Psoas muscle (tissue), 8 donors: ENCODE measurements at places on chromosomes 6 and 20.

- peak; percentile 81 for DNase-seq
Observed at GRCh38 chr20:62875419-62876361, 14.1 kb upstream of the TCFL5 start.

- no peak for DNase-seq
Observed at GRCh38 chr6:138194287-138194686, 24.0 kb downstream of the PBOV1 start.

DNA sequence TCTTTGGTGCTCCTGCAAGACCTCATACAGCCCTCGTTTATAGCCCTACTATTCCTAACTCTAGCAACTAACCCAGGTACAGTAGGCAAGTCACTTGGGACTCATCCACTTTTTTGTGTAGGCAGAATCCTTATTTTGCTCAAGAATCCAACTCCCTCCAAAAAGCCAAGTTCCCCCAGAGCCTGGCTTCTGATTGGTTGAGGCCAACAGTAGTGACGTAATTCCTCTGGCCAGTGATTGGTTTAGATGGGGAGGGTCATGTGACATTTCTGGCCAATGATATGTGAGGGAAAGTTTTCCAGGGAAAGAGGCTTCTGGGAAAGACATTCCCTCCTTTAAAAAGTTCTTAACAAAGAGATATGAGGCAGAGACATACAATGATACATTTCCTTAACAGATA is 32.1 kb downstream of the KIAA1755 start:
- DNase-seq, result no peak

GRCh38 chr6:158312672-158313397 is 570 bp downstream of the TULP4 start:
- no peak for DNase-seq

GRCh38 chr6:144588697-144589325 is 303.7 kb downstream of the UTRN start:
- DNase-seq, result no peak

GRCh38 chr20:19725814-19726525 is 32.1 kb upstream of the RIN2 start:
- DNase-seq, result no peak

DNA sequence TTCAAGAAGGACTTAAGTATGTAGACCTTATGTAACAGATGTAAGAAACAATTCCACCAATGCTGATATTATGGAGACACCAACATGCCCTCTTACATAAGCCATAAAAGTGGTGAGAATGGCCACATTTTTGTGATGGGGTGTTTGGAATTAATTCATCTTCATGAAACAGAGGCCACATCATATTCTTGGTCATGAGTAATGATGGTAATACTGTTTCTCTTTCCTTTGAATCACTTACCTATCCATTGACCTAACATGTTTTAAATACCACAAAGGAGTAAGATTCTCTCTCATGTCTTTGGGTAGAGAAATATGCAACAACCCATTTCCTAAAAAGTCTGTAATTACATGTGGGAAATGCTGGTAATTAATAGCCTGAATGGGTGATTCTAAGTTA is 545.4 kb upstream of the FLRT3 start:
- no peak for DNase-seq

DNA sequence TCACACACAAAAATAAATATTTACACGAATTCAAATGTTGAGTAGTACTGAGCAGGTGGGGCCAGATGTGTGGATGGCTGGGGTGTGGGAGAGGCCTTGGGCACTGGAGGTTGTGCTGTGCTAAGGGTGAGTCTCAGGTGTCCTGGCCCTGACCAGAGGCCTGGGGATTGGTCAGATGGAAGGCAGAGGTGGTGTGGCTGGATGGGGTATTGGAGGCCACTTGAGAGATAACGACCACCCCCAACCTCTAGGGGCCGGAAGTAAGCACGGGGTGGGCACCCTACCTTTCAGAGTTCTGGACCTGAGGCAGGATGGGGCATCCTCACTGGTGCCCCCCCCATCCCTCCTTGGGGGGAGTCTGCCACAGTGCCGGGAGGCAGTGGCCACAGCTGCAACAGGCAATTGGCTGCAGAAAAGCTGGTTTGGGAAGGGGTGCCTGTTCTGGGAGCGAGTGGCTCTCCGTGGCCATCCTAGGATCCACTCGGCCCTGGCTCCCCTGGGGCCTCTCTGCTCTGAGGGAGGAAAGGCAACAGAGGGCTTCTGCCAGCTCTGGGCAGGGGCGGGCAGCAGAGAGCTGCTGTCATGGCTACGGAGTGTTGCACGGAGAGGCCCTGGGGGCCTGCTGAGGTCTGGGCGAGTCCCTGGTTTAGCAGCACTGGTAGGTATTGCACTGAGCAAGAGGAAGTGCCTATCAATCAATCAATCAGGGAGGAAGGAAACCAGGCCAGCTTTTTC is 87.6 kb downstream of the ASXL1 start:
- no peak for DNase-seq

- no peak for DNase-seq
Observed at GRCh38 chr6:20235041-20235440, 22.8 kb upstream of the MBOAT1 start.

DNA sequence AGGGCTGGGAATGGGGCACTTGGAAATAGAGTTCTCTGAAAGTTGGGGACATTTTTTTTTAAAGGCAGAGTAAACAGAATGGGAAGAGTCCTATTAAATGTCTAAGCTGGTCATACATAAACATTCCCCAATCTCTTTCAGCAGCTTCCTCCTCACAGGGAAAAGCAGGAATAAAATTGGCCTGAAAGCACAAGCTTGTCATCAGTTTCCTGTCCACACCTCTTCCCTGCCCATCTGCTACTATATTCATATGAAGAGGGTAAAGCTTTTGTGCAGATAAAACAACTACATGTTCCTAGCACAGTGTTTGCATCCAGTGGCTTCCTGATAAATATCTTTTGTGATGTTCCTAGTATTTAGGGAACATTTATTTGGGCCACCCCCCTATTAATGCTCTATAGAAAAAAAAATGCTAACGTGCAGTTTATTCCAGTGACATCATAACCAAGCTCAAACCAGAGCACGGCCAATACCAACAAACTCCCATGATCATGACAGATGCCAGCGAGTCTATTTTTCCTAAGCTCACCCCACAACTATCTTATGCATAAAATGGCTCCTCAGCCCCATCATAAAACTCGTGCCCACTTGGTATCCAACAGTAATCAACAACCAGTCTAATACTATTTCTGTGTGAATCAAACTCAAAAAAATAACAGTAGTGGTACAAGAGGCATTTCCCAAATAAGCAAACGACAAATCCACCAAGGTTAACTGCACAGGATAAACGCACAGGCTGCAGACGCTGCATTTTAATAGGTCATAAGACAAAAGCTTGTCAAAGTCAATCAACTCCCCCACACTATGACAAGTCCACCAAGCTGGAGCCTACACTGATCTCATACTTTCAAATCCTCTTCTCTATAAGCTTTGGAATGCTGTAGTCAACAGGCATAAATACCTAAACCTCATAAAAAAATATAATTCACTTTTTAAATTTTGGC is 95.3 kb downstream of the EPB41L2 start:
- DNase-seq, result no peak

GRCh38 chr6:135403584-135403983 is 94.0 kb downstream of the AHI1 start:
- no peak for DNase-seq

DNA sequence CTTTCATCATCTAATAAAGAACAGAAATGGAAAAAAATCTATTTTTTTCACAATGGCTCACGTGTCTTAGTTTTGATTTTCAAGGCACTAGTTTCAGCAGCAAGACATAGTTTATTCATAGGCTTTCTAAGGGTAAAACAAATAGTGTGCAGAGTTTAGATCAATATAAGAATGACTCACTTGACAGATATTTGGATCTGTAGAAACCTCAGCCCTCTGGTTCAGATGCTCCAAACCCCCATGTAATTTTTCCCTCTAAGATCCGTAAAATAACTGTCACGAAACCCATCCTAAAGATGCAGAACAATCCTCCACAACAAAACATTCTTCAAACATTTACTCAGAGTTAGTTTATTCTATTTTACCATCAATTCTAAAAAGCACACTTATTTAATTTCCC is 43.4 kb downstream of the IYD start:
- no peak for DNase-seq

- DNase-seq, result peak; percentile 82
Observed at GRCh38 chr20:48682529-48683363, 145.1 kb downstream of the PREX1 start.

DNA sequence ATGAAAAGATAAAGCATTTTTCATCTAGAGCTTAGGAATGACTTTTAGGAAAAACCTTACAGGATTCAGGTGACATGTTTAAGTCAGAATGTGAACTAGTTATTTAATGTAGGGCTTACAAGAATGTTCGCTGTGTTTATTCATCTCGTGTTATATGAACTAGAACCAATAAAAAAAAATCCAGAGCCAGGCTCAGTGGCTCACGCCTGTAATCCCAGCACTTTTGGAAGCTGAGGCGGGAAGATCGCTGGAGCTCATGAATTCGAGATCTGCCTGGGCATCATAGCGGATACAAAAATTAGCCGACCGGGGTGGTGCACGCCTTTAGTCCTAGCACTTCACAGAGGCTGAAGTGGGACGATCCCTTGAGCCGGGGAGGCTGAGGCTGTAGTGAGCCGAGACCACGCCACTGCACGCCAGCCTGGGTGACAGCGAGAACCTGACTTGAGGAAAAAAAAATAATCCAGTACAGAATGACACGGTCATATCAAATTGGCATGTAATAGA is 46.3 kb downstream of the OR2B2 start:
- no peak for DNase-seq

- DNase-seq, result no peak
Observed at GRCh38 chr6:78031228-78031627, 378.4 kb downstream of the MEI4 start.

DNA sequence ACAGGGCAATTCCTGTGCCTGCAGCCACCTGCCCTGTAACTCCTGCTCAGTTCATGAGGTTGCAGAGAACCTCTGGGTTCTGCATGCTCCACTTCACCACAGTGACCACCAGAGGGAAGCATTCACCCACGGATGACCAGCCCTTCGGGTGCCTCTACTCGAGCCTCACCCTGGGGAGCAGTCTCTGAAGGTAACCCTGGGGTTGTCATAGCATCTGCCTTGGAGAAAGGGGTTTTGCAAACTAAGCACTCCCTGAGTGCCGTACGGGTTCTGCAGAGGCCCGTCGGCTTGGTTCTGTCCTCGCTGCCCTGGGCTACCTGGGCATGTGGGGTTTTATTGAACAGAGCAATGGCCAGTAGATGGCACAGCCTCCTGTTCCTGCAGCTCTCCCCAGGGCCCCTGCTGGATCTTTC is 10.2 kb upstream of the CST5 start:
- peak; percentile 29 for DNase-seq

- no peak for DNase-seq
Observed at GRCh38 chr6:56280126-56280525, 32.7 kb upstream of the COL21A1 start.

DNA sequence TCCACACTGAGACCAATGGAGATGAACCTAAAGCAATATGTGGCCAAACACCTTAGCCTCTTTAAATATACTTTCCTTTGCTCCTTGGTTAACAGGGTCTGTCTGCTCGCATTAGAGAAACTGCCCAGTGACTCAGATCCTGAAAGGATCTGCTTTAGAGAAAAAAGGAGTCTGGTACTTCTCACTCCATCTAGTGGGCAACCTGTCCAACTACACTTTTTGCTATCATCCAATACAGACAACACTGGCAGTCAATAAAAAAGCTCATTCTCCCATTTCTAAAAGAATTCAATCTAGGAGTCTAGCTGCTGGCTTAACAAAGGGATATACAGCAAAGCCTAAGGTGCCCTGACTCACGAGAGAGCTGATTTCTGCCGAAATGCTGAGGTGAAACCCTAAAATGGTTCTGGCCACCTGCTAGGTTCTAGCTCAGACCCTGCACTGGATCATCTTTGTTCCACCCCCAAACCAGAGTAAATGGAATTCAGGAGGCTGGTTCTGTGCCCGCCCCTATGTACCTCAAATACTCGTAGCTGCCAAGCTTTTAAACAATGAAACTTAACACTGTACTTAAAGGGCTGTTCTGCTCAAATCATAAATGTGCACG is 11.5 kb downstream of the GNL1 start:
- no peak for DNase-seq

- DNase-seq, result no peak
Observed at GRCh38 chr20:45893831-45894230, 2.7 kb downstream of the CTSA start.

DNA sequence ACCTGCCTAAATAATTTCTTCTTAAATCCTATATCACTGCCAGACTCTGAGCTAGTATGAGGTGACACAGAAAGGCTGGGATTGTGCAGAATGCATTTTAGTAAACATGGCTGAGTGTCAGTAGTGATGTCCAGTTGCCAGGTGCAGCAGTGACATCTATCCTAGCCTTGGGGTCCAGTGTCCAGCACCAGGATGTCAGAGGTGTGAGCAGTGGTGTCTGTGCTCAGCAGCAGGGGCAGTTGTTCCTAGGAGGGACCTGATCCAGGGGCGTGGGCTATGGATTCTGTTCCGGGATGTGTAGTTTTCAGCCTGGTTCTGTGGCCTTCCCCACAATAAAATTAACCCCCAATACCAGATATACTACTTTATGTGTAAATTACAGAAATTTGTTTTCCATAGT is 6.0 kb downstream of the HLA-C start:
- DNase-seq, result no peak

GRCh38 chr6:13412639-13413465 is 74.5 kb downstream of the GFOD1 start:
- no peak for DNase-seq

DNA sequence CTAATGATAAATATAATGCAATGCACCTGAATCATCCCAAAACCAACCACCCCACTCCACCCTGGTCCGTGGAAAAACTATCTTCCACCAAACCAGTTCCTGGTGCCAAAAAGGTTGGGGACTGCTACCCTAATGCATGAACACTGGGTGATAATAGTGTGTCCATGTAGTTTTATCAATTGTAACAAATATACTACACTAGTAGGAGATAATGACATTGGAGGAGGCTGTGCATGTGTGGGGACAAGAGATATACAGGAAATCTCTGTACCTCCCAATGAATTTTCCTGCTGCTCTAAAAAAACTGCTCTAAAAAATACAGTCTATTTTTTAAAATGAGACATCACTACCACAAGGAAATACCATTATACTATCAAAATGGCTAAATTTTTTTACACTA is 20.5 kb downstream of the CEP85L start:
- DNase-seq, result no peak

GRCh38 chr6:42135722-42136121 is 6.7 kb downstream of the C6orf132 start:
- DNase-seq, result no peak

DNA sequence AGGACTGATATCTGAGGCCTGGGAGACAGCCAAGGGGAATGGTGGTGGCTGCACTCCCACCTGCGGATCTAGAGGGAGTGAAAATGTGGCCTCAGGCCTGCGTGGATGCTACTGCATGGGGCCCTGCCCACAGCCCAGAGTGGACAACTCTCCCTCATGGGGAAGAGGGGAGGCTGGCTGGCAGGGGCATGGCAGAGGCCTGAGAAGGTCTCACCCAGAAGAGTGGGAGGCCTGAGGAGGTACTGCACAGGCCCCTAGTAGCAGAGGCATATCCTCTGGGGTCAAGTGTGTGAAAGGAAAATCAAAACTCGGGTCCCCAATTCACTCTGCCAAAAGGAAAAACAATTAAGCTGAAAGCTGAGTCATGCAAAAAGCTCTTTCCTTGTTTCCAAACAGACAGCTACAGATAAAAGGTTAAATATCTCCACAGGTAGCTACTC is 158.2 kb downstream of the AKAP7 start:
- DNase-seq, result no peak

GRCh38 chr6:123659960-123660748 is 23.4 kb upstream of the TRDN start:
- no peak for DNase-seq
